Thymus (tissue), 14 donors: ENCODE measurements at places on chromosomes 2 and 18.

- DNase-seq = no peak
These were observed 144.3 kb downstream of the VAPA start for GRCh38 chr18:10057894-10058791.

DNA sequence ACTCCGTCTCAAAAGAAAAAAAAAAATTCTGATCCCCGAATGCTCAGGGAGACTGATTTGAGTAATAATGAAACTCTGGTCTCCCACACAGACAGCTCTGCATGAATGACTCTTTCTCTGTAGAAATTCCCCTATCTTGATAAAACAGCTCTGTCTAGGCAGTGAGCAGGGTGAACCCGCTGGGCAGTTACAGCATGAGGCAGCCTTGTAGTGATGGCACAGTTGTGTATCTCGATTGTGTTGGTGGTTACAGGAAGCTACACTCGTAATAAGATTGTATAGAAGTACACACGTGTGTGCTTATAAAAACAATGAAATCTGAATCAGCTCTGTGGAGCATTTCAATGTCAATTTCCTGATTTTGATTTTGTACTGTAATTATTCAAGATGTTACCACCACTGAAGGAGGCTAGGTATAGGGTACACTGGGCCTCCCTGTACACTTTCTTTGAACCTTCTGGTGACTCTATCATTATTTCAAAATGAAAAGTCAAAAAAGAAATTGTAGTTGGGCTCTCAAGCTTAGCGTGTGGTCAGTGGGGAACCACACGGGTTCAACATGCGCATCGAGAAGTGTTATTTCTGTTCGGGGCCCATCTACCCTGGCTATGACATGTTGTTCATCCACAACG is 34.9 kb upstream of the ATP8B1 start:
- no peak for DNase-seq

GRCh38 chr2:149725234-149725633 is 137.7 kb upstream of the MMADHC start:
- DNase-seq = no peak

DNA sequence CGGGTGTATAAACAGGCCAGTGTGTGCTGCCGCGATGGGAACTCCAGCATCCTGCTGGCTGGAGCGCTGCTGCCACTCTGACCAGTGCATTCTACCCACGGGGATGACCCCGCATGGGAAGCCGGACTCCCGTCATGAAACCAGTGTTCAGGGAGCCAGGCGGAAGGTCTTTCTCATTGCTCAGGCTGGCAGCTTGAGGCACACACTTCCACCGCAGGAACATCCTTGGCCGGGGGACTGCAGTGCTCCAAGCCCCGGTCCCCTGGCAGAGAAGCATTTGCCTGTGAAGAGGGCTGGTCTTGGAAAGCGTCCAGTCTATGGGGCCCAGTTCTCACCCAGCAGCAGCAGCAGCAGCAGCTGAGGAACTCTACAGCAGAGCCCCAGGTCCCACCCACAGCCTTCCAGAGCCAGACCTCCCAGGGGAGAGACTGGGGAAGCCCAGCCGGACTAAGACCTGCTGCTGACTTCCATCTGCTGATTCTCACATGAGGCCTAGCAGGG is 235.9 kb downstream of the KLHL29 start:
- no peak for DNase-seq

DNA sequence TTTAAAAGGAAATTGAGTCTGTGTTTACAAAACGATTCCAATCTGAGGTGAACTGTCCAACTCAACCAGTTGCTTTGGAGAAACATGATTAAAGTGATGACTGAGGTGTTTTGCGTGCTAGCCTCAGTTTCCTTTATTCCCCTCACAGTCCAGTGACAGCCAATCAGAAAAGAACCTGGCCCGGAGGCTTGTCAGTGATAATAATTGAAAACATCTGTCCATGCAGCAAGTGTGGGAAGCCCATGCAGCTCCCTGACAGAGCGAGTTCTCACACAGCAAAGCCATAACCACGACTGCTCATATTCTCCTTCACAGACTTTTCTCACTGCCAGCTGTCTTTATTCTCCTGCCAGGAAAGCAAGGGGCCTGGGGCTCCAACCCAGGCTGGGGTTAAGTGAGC is 613.4 kb downstream of the ARHGAP15 start:
- no peak for DNase-seq

DNA sequence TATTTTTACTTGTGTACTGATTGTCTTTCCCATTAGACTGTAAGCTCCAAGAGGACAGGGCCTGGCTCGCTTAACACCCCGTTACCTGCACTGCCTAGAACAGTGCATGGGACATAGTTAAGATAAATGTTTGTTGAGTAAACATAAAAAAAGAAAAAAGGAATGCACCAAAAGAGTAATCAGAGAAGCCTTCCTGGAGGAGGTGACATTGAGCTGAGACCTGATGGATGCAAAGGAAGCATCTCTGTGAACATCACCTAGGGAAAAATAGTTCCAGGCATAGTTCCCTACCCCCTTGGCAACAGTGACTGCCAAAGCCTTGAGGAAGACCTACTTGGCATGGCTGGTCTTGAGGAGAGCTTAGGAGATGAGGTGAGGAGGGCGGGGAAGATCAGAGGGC is 924 bp upstream of the TFCP2L1 start:
- DNase-seq = no peak

DNA sequence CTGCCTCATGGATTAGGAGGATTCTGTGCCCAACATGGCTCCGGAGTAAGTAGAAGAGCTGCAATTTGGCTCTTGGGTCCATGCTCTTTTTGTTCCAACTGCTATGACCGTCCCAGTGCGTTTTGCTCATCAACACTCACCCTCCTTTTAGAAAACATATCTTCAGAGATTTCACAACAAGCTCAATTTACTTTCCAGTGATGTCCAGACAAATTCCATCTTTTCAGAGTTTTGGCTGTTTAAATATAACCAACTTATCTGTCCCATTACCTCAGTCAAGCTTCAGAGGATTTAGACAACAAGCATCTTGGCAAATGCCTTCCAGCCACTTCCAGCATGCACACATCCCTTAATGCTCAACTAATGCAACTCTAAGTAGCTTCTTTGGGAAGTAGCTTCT is 6.9 kb upstream of the SLC14A2 start:
- no peak for DNase-seq

- DNase-seq = no peak
These were observed 616.2 kb downstream of the GALR1 start for GRCh38 chr18:77865853-77866252.

DNA sequence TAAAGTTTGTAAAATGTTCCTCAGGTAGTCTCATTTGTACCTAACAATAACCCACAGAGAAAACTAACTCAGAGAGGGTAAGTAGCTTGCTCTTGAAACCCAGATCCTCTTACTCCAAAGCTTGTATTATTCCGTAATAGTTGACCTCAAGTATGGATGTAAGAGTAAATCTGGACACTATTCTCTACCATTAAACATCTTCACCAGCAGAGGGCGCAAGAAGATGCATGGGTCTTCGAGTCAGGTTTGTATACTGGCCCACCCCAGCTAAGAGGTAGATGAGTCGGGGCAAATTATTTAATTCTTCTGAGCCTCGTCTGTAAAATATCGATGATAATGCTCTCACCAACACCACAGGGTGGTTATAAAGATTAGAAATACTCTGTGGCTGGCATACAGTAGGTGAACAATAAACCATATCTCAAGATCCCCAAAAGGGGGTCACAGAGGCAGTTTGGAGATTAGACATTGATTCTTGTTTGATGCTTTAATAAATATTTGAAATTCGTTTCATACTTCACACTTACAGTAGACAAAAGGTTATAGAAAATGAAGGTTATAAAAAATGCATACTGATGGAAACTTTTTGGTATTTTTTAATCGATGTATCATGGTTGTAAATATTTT is 3.5 kb upstream of the CABLES1 start:
- DNase-seq = peak; percentile 59

- DNase-seq = no peak
These were observed 93.3 kb downstream of the AOX1 start for GRCh38 chr2:200679127-200679526.

GRCh38 chr2:241298673-241299072 is 16.8 kb downstream of the HDLBP start:
- DNase-seq = no peak

DNA sequence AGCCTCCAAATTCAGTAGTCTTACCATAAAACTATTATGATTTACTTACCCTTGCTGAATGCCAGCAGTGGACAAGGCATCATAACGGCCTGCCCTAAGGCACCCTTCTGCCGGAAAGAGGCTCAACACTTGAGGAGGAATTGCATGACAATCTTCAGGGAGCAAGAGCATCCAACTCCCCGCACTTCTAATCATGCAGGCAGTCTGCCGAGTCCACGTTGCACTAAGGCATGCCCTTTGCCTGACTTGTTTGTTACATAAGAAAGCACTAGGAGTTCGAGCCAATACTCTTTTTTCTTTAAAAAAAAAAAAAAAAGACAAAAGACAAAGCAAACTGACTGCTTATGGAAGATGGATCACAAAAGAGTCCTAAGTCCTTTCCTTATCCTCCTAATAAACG is 17.9 kb upstream of the SPTBN1 start:
- no peak for DNase-seq

DNA sequence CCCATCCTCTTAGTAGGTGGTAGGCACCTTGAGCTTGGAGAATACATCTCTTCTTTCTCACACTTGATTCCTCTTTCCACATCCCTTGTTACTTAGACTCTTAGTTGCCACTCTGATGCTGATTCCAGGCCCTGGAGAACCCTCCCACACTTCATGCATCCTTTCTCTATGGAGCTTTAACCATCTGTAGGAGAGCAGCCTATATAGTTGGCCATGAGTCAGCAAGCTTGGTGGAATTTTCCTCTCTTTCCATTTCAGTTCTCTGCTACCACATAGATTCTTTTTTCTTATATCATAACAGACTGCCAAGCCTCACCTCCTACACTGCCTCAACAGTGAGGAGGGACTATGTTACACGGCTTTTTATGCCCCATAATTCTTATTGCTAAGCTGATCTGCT is 851.6 kb upstream of the CDH2 start:
- DNase-seq = no peak

GRCh38 chr2:241130316-241130715 is 19.0 kb downstream of the PASK start:
- DNase-seq = no peak

- no peak for DNase-seq
These were observed 222.8 kb downstream of the ARL4C start for GRCh38 chr2:234273887-234274584.

DNA sequence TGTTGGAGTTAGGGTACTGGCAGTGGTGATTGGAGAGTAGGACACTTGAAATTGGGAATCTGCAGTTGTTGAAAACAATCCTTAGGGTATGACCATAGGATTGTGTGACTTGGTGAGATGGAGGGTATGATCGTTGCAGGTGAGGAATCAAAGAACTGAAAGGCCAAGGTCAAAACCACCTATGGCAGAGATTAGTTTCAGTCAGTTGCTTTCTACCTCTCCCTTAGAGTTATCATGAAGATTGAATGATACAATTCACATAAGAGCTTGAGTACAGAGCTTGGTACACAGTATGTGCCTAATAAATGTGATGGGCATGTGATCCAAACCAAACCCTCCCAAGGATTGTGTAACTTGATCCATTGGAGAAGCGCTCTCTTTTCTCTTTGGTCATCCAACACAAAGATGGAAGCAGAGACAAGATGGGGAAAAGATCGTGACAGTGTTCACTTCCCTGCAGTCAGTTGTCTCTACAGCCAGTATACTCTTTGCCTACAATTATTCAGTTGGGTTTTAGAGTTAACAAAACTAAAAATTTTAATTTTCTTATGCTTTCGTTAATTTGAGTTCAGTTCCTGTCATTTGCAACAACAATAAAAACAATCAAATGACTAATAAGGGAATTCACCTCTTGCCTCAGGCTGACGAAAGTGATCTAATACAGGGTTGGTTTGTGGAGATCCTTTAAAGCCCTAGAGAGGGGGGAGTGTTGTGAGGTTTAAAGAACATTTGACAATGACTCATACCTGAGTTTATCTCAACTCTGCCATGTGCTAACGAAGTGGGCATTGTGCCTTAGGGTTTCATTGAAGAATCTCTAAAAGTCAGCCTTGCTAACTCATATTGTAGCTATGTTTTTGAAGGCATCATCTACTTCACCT is 14.8 kb upstream of the SMAD2 start:
- DNase-seq = no peak

DNA sequence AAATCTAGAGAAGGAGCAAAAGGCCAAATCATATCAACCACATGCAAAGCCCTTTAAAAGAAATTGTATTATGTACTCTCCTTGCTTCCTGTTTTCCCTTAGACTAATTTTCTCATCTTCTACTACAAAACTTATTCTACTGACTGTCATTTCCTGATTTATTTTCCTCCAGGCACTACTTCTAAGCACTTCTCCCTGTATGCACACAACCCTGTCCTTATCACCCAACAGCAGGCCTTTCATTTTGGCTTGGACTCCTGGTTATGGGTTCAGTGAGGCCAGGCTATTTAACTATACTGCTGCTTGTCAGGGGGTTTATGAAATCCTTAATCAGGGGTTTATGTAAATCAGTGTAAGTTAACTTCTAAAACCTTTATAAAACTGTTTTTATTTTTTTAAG is 205.1 kb upstream of the FAM98A start:
- no peak for DNase-seq
